NCI-H1048 (cell line): ENCODE measurements at places on chromosomes 13 and 19.
A peak's percentile ranks its signal among the peaks of the same experiment; 100 is the strongest.

DNA sequence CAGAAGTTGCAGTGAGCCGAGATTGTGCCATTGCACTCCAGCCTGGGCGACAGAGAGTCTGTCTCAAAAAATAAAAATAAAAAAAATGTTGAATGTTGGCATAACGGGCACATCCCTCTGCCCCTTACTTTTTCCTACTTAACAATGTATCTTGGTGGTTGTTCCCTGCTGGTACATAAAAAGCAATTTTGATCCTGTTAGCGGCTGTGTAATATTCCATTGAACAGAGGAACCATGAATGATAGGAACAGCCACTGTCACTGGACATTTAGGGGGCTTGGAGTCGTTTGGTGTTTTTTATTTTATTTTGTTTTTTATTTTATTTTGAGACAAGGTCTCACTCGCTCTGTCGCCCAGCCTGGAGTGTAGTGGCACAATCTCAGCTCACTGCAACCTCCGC, 10.4 kb upstream of the NCCRP1 start:
- DNase-seq = no peak

DNA sequence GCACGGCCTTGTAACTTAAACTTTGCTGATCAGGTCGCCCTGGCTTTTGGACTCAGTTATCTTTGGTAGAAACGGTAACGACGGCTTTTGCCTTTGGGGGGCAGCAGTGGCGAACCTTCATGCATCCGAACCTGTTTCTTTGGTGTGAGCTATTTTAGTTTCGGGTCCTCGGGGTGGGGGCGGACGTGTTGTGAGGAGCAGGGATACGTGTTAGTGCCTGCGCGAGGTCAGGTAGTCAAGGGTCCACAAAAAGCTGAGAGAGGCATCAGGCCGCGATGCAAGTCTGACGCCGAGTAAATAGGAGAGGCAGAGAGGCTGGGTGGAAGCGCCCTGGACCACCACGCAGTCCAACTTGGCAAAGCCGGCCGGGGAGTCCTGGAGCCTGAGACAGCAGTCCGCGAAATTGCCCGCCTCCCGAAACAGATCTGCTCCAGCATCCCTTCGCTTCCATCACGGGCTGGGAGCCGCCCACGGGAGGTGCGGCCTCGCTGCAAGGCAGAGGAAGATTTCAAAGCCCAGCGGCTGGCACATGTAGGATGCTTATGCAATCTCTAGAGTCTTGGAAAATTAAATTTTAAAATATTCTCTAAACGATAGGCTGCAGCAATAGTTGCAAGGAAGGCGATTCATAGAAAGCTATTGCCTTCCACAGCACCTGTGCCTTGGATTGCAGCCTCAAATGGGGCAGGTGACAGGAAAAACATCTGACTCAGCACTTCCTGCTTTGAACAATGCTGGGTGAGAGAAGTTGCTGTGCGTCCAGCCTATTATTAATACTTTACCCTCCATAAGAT, 4.6 kb upstream of the TPP2 start:
- peak; percentile 40 for DNase-seq

DNA sequence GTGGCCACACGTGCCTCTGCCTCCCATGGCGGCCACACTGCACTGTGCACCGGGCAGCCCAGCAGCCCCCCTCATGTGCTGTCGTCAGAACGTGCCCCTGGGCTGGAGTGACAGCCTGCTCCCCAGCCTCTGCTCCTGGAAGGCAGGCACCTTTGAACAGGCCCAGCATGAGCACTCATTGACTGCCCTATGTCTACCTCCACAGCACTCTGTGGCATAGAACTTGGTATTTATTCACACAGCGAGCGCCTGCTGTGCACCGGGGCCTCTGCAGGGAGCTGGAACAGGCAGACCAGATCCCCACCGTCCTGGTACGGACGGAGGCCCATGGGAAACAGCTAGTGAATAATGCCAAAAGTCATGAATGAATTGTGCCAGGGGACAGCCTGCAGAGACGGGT, 53.7 kb downstream of the DPF1 start:
- DNase-seq = no peak

- no peak for DNase-seq
Measured at GRCh38 chr19:23810496-23810895, 51.8 kb upstream of the ZNF681 start.

GRCh38 chr19:19409631-19410030, 4.2 kb downstream of the GATAD2A start:
- DNase-seq = no peak

DNA sequence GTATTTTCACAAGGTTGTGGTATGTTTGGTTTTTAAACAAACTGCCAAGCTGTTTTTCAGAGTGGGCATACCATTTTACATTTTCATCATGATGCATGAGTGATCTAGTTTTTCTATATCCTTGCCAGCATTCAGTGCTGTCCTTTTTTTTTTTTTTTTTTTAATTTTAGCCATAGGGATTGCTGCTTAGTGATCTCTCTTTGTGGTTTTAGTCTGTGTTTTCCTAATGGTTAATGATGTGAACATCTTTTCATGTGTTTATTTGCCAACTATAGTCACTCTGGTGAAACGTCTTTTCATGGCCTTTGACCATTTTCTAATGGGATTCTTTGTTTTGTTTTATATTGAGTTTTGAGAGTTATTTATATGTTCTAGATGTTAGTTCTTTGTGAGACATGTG, 59.7 kb downstream of the SHISA2 start:
- DNase-seq = no peak

GRCh38 chr19:34353546-34353945, 11.4 kb upstream of the GPI start:
- DNase-seq = no peak

DNA sequence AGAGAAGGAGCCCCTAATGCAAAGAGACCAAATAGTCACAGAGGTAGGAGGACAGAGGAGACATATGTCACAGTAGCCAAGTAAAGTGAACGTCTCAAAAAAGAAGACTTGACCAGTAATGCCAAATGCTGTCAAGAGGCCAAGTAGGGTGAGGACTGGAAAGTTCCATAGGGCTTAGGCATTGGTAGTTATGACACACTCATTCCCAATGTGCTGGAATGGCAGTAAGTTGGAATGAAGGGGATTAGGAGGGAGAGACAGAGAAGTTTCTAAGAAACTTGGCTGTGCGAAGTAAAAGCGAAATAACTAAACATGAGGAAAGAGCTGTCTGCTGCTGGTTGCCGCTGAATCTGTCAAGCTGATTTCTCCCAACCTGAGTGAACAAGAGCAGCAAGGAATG, 14.9 kb upstream of the FRY start:
- no peak for DNase-seq

DNA sequence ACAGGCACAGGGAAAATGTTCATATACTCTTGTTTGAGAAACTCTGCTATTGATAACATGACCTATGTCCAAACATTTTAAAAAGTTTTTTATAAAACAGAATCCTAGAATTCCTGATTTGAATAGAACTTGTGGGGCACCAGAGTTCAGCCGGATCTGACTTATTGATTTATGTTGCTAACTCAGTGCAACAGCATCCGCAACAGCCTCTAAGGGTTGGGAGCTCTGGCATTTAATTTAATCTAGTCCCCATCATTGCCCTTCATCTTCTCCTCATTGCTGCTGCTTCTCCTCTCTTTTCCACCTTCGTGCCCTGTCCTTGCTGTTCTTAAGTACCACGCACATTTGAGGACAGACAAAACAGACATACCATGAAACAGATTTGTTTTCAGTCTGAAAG, 214.5 kb downstream of the FGF14 start:
- no peak for DNase-seq

DNA sequence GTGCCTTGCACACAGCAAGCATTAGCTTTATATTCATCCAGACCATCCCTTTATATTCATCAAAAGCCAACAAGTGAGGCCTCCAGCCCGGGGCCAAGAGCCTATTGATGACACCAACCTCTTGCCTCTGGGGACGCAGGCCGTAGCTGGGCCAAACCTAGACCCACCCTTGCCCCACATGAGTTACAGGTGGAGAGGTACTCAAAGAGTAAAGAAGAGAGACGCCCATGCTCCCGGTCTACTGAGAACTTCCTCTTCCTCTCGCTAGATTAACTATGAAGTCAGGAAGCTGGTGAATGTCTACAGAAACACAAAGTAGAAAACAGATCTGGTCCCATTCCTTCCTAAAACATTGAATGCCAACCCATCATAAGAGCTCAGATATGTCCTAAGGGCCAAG, 3.8 kb upstream of the MLNR start:
- DNase-seq = no peak

GRCh38 chr19:7063764-7064418, 5.4 kb upstream of the MBD3L3 start:
- DNase-seq = no peak

DNA sequence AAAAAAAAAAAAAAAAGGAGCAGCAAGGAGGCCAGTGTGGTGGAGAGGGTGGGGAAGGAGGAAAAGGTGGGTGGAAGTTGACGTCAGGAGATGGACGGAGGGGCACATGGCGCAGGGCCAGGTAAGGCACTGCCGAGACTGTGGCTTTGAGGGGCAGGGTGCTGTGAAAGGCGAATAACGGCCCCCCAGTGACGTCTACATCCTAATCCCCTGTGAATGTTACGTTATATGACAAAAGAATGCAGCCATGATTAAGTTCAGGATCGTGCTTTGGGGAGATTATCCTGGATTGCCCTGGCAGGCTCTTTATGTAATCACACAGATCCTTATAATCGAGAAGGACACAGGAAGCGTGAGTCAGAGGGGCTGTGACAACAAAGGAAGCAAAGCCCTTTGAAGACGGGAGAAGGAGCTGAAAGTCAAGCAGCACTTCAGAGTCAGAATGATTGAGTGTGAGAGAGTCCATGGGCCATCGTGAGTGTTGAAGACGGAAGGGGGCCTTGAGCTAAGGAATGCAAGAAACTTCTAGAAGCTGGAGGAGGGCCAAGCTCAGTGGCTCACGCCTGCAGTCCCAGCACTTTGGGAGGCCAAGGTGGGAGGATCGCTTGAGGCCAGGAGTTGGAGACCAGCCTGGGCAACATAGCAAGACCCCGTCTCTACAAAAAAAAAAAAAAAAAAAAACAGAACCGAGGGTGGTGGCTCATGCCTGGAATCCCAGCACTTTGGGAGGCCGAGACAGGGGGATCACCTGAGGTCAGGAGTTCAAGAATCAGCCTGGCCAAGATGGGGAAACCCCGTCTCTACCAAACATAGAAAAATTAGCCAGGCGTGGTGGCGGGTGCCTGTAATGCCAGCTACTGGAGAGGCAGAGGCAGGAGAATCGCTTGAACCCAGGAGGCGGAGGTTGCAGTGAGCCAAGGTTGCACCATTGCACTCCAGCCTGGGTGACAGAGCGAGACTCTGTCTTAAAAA, 13.8 kb upstream of the CEACAM16 start:
- DNase-seq = no peak

- no peak for DNase-seq
Measured at GRCh38 chr19:6671960-6672359, 2.0 kb upstream of the TNFSF14 start.

DNA sequence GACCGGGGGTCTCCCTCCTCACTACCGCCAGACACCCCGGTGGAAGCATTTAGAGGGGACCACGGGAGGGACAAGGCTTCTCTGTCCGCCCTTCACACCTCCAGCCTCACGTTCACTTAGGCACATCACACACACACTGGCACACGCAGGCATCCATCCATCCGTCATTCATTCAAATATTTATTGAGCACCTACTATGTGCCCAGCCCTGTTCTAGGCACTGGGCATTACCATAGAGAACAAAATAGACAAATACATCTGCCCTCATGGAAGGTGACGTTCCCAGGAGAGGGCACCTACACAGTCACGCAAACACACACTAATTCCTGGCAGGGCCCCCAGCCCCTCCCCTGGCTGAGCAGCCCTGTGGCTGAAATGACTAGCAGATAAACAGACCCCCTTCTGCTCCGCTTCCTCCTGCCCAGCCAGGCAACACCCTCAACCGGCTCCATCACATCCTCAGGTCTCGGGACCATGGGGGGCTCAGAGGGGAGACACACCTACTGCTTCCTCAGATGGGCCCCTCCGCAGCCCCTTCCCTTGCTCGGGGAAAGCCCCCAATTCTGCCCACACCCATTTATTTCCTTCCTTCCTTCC, 3.7 kb upstream of the NOP53 start:
- no peak for DNase-seq

DNA sequence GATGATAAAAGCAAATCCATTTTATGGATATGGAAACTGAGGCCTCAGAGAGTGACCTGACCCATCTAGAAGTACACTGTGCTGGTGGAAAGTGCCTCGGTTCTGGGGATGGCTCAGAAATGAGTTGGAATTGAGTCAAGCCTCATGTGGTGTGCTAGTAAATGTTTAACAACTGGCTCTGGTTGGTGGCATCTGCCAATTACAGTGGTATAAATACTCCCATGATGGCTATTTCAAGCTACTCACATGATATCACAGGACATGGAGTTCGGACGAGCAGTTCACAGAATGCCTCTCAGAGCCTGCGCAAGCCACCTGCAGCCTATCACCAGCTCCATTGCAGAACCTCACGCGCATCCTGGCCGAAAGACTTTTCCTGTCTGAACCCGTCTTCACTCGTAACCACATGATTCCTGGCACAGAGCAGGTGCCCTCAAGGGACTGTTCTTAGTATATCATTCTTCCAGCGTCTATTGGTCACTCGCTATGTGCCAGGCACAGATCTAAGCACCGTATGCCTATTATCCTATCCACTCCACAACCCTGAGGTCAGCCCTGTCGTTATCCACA, 9.1 kb downstream of the TMEM150B start:
- DNase-seq = no peak

DNA sequence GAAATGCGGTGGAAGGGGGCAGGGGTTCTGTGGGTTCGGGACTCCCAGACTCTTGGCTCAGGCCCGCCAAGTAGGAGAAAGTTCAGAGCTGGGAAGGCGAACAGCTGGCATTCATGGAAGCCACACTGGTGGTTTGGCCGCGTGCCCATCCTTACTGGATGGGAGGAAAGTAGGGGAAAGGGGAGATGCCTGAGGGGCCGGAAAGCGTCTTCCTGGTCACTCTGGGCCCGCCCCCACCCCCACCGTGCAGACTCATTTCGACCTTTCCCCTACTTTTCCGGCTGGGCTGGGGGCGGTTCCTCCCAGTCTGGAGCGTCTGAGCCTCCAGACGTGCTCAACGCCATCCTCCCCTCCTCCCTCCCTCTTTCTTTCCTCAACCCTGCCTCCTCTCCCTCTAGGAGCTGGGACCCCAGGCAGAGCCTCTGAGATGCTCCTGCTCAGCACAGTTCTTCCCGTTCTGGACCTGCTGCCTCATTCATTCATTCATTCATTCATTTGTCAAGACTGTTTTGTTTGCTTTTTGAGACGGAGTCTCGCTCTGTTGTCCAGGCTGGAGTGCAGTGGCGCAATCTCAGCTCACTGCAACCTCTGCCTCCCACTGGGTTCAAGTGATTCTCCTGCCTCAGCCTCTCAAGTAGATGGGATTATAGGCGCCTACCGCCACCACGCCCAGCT, 3.5 kb downstream of the ANGPTL4 start:
- DNase-seq = no peak
